Right renal pelvis (tissue), 4 donors: ENCODE measurements at places on chromosomes 7 and 10. TPM values are rescaled to one million over a fixed set of nuclear protein-coding genes. Genes with fewer than 3 reads are reported as not detected.

The UCN3 gene
- polyA plus RNA-seq = 1.7 TPM

GRCh38 chr7:22872096-22872807, 49.6 kb upstream of the TOMM7 start:
- DNase-seq = no peak

- no peak for DNase-seq
Measured at GRCh38 chr10:19918794-19919193, 102.6 kb downstream of the PLXDC2 start.

The PLXNA4 gene
- 13.1 TPM for polyA plus RNA-seq

GRCh38 chr7:105336009-105336408, 52.7 kb downstream of the SRPK2 start:
- no peak for DNase-seq

The ARHGAP21 gene
- polyA plus RNA-seq = 71.0 TPM

- no peak for DNase-seq
Measured at GRCh38 chr10:93096901-93097300, 23.2 kb downstream of the CYP26A1 start.

The MYL7 gene
- polyA plus RNA-seq = 0.38 TPM

DNA sequence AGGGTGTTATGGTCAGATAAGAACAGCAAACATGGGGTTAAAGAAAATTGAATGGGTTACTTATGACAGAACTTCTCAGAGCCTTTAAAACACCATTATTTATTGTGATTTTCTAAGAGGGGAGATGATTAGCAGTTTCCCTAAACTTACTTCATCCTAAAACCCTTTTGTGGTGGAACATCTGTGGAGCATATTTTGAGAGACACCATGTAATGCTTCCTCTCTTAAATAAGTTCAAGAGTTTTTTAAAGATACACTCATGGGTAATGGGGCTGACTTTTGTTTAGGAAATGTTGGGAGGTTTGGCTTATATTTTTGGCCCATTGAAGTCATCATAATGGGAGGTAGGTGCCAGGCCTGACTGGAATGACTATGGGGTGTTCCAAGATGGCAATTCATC, 8.4 kb upstream of the PDCD4 start:
- no peak for DNase-seq

- DNase-seq = no peak
Measured at GRCh38 chr10:33211106-33211878, 123.2 kb downstream of the NRP1 start.

The CPED1 gene
- 44.1 TPM for polyA plus RNA-seq

The PLCE1 gene
- 34.6 TPM for polyA plus RNA-seq

- DNase-seq = no peak
Measured at GRCh38 chr10:103942866-103943265, 24.1 kb upstream of the SLK start.

DNA sequence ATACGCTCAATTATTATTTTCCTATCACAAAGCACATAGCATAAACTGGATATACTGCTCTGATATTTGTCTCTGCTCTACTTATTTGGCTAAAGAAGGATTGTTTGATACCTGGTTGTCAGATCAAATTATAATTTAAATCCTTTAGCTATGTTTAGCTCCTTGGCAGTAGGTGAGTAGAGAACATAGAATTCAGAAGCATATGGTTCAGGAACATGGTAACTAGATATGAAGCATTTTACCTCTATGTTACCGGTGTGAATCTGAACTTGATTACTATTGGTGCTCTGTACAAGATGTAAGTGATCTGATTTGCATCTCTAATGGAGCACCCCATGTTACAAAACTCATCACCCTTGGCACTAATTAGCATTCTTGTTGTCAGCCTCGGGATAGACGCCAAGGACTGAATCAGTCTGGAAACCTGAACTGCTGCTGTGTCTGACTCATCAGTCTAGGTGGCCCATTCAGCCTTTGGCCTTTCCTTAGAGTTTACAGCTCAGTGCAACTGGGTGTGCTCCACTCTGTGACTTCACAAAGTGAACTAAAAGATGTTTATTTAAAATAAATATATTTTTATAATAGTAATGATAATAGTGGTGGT, 12.3 kb upstream of the MYPN start:
- no peak for DNase-seq

GRCh38 chr10:14560791-14561765, 213.6 kb downstream of the FAM107B start:
- no peak for DNase-seq

DNA sequence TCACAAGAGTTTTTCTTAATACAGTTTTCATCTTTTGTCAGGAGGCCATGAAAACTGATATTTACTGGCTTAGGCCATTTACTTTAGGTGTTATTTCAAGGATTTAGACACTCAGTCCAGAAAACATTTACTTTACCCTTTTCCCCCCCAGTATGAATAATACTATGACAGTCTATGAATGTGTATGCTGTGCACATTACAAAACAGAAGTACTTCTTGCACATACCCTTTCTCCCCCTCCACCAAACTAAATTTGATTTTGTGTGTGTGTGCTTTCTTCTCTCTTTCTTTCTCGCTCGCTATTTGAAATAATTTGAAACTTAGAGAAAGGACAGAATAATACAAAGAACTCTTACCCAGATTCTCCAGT, 41.3 kb downstream of the RBM33 start:
- no peak for DNase-seq

DNA sequence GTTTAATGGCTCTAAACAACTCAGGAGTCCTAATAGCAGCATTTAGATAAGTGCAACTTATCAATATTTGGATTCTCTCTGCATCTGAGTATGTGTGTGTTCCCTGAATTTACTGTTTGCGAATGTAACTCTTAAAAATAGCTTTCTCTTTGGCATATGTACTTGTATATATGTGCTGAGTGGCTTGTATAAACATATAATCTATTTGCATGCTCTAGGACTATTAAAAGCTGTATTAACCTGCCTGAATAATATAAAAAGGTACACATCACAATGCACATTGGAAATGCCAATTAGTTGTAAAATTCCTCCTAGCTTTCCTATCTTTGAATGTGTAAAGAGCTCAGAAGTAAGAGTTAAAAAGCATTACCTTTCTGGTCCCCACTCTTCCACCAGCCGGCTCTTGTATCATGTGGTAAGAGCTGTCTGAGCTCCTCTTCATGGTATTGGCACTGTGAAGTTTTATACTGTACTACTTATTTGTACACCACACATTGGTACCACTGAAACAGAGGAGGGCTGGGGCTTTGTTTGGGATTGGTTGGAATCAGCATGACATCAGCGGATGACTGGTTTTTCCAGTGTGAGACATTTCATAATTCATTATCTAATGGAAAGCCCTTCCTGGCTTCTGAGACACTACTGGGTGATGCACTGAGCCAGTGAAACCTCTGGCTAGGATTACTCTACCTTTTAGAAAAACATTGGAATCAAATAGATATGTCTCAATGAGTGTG, at the start of gene INHBA:
Gene INHBA (minus strand): TSS at position 456 of the 737 bp plus-strand sequence. CDS start 2,716 bp downstream, outside the sequence.
- no peak for DNase-seq

GRCh38 chr10:52245547-52245946, 68.5 kb upstream of the DKK1 start:
- DNase-seq = no peak

The CCZ1 gene
- polyA plus RNA-seq = 79.0 TPM

DNA sequence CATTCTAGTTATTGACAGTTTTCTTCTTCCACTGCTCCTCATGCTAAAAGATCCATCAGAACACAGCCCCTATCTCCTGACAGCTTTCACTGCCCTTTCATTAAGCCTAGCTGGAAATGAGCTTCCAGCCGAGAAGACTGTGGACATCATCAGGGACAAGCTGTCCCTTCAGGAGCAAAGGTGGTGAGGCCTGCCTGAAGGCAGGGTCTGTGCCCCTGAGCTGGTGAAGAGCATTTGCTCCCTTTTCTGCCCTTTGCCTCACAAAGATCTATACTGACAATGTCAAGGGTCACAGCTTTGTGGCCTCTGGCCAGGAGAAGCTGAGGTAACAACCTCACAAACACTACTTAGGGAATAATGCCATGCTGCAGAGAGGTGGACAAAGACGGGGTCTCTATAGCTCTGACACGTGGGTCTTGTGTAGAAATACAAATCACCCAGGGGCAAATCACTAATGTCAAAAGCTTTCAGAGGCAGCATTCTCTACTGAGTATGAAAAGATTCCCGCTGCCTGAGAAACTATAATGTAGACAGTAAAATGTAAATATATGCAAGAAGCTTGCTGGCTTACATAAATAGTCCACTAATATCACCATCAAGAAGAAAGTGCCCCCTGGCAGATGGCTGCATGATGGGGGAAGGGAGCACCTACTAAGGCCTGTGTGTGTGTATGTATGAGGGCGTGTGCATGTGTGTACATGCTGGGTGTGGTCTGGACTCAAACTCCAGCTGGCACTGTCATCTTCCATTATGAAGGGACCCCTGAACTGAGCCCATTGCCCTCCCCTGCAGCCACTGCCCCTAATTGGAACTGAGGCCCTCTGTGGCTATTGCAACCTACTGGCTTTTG, 55.8 kb downstream of the HBP1 start:
- DNase-seq = no peak

DNA sequence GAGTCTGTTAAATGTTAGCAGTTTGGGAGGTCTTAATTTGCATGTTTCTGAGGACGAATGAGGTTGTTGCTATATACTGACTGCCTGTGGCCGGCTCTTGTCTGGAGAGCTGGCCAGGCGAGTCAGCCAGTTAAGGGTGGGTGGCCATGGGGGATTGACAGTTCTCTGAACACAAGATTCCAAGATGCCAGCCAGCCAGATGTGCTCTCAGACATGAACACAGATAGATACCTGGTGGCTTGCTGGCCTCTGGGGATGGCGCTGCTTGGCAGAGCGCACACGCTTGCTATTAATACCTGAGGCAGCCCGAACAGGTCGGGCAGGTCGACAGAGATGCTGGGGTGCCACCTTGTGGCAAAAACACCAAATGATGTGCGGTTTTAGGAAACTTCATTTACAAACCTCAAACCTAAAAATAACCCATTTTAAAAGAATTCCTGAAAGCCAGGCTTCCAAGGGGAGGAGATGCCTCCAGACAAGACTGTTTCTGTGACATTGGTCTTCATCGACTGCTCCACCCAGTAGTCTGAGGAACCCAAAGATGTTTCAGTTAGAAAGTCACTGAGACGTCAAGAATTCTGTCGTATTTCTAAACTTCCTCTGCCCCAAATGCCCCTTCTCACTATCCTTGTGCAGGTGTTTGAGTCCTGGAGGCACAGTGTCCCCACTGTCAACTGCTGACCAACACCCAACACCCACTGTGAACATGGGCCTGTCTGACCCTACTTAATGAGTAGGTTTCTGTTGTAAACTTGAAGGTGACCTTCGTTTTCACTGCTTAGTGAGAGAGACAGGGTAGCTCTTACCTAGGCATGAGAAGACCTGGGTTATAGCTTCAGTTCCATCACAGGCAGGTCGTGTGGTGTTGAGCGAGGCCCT, 123.4 kb downstream of the NT5C2 start:
- peak; percentile 39 for DNase-seq

- no peak for DNase-seq
Measured at GRCh38 chr7:131605280-131605878, 49.0 kb upstream of the PODXL start.

DNA sequence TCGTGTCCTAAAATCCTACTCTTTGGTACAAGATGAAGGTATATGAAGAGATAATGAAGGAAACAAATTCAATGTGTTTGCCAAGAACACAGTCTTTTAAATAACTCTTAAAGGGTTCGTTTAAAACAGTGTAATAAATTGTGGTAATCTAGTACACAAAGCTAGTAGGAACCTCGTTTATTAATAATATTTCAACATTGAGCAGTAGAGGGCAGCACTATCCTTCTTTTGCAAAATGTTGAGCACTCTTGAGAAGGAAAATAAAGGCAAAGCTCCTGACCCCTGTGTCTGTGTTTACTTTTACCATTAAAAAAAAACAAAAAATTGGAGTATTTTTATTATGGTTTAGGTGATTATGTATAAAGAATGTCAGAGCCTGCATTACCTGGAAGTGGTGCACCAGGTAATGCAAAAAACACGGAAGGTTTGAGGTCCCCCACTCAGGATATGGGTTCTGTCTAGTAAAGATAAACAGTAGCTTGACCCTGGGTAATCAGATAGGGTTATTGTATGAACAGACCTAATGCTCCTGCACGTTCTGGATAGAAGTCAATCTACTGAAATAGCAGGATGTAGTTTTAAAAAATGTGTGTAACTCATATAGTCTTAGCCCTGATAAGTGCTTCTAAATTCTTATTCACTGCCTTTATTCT, 5.7 kb upstream of the GOT1 start:
- no peak for DNase-seq

The MEOX2 gene
- 4.5 TPM for polyA plus RNA-seq

DNA sequence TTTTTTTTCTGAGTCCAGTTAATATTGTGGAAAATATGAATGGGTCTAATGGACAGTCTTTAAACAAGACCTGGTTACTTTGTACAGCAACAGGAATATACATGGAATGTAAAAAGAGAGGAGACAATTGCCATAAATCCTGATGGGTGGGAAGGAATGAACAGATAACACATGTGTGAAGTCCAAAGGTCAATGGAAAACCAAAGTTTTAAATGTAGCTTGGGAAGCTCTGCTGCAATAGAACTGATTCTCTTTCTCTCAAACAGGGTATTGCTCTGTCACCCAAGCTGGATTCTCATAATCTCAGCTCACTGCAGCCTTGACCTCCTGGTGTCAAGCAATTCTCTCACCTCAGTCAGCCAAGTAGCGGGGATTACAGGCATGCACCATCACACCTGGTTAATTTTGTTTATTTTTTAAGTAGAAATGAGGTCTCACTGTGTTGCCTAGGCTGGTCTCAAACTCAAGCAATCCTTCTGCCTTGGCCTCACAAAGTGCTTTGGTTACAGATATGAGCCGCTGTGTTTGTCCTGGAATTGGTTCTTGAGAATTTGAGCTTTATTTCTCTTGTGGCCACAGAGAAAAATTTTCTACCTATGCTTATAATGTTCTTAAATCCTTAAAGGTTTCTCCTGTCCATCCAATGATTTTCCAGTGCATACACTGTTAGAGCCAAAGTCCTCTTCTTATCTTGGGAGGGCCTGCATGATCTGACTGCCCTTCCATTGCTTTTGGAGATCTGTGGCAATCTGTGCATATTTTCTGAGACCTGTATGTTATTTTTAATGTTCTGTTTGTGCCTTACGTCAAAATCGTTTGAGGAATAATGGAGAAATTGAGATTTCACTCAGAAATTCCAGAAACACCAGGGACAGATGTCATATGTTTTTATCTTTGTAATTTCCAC, 30.7 kb upstream of the ZNF92 start:
- DNase-seq = no peak

DNA sequence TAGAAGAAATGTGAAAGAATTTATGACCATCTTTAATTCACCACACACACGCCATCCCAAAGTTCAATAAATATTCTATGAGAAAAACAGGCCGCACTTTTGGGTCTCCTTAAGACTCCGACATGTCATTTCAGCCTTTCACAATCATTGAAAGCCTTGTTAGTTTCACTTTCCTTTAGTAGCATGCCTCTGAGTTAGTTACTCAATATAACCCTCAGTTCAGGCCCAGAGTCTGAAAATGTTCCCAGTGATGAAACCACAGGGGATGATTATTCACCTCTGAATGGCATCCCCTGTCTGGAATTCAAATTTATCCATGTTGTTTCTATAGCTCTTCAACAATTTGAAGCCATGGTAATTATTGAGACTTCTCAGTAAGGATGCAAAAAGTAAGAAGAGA, 278.1 kb upstream of the NRP1 start:
- no peak for DNase-seq

DNA sequence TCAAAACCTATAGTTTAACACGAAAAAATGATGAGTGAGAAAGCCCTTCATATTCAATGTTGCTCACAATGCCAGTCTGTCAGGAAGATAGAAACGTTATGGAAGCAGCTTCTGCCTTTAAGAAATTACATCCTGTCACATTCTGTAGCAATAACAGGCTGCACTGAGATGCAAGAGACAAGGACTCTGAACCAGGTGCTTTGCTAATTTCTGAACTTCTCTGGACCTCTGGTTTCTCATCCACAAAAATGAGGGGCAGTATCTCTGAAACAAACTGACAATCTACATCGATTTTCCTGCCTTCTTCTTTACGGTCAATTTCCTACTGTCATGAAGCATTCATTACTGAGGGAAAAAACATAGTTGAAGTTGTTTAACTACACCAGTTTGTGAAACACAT, 234.0 kb downstream of the SNX13 start:
- DNase-seq = no peak
